ENCODE measurements at places on chromosomes 6 and 20. TPM values are rescaled to one million over a fixed set of nuclear protein-coding genes. Genes with fewer than 3 reads are reported as not detected.
A peak's percentile ranks its signal among the peaks of the same experiment; 100 is the strongest.

DNA sequence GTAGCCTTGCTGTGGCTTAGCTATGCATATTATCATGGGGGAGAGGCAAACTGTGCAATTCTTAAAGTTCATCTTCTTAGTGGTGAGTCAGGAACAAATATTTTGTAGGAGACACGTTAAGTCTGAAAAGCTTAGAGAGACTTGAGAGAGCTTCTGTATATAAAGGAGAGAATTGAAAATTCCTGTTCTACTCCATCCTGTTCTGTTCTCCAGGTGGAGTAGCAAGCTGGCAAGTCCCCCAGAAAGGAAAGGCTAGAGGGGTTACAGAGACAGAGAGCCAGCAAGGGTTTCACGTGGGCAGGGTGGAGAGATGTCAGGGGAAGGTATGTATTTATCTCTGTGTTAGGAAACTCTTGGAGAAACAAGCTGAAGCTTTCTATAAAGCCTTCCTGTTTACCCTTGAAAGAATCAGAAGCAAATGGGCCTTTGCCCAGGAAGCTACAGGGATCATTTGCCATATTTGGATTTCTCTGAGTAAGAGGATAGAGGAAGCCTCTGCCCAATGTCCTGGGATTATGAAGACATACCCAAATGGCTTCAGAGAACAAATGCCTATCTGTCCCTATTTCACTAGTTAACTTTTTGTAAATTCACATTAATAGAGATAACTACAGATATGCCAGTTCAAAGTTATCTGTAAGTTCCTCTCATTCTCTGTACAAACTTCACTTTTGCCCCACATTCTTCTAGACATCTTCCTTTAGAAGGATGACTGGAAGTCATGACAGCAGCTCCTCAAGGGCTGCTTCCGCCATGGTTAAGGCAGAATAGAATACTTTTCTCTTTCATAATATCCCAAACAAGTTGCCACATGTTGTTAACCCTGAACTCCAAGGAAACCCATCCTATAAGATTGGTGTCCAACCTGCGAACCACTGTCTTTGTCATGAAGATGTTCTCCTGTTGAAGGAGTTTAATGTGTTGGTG lies 126.7 kb upstream of the NEDD9 start:
- DNase-seq, result no peak

DNA sequence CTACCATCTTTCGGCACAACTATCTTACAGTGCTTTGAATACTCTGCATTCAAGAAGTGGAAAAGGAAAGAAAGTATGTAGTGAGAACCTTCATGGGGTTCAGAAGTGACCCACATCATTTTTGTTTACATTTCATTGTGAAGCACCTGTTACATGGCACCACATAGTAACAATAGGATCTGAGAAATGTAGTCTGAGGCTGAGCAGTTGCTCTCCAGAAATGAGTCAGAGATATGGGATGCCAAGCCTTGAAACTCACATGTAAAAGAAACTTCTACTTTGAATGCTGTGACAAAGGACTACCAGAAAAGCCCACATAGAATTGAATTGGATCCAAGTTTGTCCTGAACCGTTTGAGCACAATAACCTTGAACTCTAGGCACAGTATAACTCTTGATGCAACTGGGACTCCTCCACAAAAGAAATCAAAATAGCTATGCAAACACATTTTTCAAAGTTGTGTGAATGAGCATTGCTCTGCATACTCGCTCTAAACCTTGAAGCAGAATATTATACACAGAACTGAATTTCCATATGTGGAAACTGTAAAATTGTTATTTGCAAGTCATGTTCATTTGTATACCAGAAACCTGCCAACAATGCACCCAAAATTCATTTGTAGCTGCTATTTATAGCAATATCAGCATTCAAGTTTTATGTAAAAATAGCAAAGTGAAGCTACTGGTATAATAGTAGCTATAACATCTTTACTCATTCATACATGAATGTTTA lies 400.9 kb upstream of the POU3F2 start:
- no peak for DNase-seq

GRCh38 chr20:64038224-64038564 lies 2.2 kb downstream of the C20orf204 start:
- DNase-seq, result no peak

SAMD3 gene
- total RNA-seq, result 52.6 TPM

DNA sequence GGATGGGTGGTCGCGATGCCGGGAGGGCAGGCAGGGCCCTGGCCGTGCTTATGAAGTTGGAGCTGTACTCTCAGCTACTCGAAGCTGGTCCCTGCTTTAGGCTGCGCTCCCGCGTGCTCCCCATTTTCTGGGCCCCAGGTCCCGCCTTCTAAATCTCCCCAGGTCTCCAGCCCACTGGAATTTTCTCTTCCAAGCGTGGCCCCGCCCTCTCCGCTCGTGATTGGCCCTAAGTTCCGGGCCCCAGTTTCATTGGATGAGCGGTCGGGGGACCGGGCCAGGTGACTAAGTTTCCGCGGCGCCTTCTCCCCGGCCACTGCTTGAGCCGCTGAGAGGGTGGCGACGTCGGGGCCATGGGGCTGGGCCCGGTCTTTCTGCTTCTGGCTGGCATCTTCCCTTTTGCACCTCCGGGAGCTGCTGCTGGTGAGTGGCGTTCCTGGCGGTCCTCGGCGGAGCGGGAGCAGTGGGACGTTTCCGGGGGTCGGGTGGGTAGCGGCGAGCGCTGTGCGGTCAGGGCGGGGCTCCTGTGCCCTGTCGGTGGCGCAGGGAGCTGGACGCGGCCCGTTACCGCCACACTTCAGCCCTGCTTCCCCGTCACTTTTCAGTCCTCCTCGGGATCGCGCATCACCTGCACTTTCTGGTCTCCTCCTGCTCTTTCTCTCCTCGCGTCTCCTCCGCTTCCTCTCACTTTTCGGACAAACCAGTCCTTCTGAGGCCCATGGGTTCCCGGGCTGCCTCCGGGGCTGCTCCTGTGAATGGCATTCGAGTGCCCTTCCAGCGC lies at the start of gene MICA:
MICA (plus strand) TSS at position 313 of the 778 bp plus-strand sequence; CDS start at position 351, 38 bp downstream.
- DNase-seq, result peak; percentile 75

MAP7 gene
- 0.14 TPM for total RNA-seq

DNA sequence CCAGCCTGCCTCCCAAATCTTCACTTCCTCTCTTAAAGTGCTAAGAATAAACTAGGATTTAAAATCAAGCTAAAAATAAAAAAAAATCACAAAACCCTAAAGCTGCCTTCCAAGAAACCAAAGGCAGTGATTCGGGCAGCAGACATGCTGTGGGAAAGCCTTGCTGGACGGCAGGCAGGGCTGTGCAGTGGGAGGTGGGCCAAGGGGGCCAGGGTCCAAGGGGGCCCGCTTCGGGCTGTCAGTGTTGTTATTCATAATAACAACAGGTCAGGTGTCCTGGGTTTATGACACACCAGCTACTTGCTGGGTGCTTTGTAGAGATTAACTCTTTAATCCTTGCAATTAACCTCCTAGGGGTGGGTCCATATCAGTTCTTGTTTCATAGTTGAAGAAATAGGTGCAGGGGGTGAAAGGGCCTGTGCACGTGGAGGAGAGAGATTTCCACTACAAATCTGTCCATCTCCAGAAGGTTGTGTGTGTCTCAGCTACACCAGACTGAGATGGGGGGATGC lies 40.4 kb downstream of the CD40 start:
- DNase-seq, result no peak

STMND1 gene
- total RNA-seq, result not detected

- no peak for DNase-seq
Measured at GRCh38 chr6:132023490-132023889, 72.3 kb upstream of the CCN2 start.

DNA sequence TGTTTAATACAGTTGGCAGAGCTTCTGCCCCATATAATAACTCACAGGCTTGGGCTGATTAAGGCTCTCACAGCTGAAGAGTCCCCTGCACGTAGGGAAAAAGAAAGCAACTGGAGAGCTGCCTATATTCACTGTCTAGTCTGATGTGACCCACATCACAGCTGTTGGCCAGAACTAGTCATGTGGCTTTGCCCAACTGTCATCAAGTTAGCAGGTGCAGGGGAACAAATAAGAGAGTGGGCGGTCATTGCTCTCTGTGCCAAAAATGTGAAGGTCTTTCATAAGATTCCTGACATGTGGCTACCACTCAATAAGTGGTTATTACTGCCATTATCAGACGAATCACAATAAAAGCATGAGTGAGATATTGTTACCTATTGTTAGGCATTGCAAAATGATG lies 665.2 kb downstream of the DOK5 start:
- DNase-seq, result no peak

C20orf144 gene
- total RNA-seq, result 0.43 TPM

- no peak for DNase-seq
Measured at GRCh38 chr20:63577317-63577894, 3.4 kb upstream of the HELZ2 start.

RAB32 gene
- total RNA-seq, result not detected

- no peak for DNase-seq
Measured at GRCh38 chr6:36177166-36177565, 19.4 kb upstream of the BRPF3 start.

DNA sequence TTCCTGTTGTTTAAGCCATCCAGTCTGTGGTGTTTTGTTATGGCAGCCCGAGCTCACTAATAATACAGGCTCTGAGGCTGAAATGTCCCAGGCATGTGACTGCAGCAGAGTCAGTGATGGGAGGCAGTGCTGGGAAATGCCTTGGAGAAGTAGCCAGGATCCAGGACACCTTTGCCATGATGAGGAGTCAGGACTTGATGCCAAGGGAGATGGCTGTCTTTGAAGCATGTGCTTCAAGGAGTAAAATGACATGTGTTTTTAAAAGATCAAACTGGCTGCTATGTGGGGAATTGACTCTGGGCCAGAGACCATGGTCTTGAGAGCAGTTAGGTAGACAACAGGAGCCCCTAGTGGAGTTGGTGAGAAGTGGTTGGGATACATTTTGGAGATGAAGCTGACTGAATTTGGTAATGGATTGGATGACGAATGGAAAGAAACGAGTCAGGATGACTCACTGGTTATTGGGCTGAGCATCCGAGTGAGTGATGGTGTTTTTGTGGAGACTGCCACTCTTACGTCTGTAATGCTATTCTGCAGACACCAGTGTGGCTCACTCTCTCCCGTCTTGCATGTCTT lies 322.2 kb downstream of the PLCB1 start:
- DNase-seq, result no peak

LPIN3 gene
- total RNA-seq, result 2.2 TPM

DNA sequence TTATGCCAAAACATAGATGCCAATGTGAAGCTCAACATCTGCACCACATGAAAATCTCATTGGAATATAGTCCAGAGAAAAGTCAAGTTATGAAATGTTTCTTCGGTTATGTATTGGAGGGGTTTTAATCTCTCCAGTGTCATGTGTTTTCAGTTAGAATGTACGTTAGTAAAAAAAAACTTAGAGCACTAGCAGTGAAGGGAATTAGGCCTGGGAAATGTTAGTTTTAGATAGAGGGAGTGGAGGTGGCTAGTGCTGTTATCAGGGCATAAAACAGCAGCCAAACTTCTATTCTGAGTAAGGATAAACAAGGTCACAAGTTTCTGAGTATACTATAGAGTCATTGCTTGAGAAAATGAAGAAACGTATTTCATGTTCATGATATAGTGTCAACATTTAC lies 42.9 kb downstream of the HDGFL1 start:
- no peak for DNase-seq

DNA sequence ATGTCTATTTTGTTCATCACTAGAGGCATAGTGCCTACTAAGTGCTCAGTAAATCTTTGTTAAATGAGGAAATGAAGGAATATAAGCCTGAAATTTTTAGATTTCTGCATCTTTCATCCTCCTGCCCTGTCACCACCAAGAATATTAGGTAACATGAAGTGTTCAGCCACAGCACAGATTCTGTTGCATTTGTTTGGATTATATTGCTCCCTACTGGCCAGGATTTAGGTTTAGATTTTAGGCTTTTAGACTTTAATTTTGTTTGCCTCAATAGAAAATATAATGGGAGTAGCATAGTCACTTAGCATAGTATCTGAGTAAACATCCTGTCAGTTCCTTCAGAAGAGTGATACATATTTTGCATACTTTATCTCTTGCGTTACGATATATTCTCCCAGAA lies 14.2 kb downstream of the FARS2 start:
- no peak for DNase-seq

- no peak for DNase-seq
Measured at GRCh38 chr6:21808045-21808470, 214.5 kb downstream of the SOX4 start.

TSHZ2 gene
- 0.44 TPM for total RNA-seq

GRCh38 chr6:74598462-74599393 lies 607.1 kb downstream of the COL12A1 start:
- DNase-seq, result no peak

GRCh38 chr20:34264141-34264540 lies 22.9 kb downstream of the ASIP start:
- DNase-seq, result no peak

LMBRD1 gene
- 27.7 TPM for total RNA-seq

TPD52L1 gene
- total RNA-seq, result not detected

DST gene
- total RNA-seq, result 0.54 TPM

DNA sequence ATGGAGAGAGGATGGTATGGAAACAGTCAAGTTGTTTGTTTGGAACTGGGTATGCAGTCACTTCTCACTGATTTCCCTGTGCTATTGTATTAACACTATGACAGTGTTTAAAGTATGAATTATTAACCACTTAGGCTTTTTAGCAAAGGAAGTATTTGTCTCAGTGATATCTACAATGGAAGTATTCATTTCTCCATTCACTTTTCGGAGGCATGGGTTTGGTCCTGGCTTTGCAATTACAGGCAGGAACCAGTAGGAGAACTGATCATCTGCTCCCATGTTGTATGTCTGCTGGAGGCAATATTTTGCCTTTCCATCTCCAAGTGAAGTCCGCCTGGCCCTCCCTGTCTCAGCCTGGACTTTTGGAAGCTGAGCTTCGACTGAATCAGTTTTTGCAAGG lies 30.6 kb upstream of the EXOC2 start:
- DNase-seq, result no peak

DNA sequence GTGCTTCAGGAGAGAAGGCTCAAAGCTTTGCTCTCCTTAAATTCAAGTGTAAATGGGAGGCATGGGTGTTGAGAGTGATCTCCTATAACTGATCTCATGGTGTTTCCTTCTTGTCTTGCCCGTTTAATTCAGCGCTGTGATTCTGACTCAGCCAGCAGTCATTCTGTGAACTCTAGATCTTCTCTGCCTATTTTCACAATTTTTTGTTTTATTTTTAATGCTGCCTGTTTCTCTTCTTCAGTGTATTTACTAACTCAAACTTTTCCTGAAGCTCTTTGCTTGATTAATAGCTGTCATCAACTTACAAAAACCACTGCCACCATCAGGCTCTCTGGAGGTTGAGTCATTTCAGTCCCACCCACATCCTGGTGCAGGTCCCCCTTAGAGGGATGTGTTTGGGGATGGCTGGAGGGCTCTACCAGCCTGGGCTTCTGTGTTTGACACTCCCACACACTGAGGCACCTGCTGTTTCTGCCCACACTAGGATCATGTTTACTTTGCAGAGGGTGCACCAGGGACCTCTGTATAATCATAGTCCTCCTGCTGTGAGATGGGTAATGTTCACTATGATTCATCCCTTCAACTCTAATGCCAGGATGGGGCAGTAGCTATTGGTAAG lies 94.0 kb downstream of the SHLD1 start:
- DNase-seq, result peak; percentile 41

All from activated naive CD8-positive, alpha-beta T cell treated with anti-CD3 and anti-CD28 coated beads, Interleukin-2, amount 10 ng/mL, durations not matched to agents 7 days and 5 days (primary cell).